ENCODE measurements at places on chromosomes 11 and 22. TPM values are rescaled to one million over a fixed set of nuclear protein-coding genes. Genes with fewer than 3 reads are reported as not detected.

HBB gene
- total RNA-seq: 162 TPM

MIEF1 gene
- total RNA-seq: 16.0 TPM

MFNG gene
- 8.7 TPM for total RNA-seq

FGF19 gene
- total RNA-seq: 1.8 TPM

HEPHL1 gene
- not detected for total RNA-seq

NECTIN1 gene
- 32.4 TPM for total RNA-seq

BTG4 gene
- 3.0 TPM for total RNA-seq

SYT7 gene
- 6.5 TPM for total RNA-seq

SERPINH1 gene
- total RNA-seq: 687 TPM

FOXR1 gene
- total RNA-seq: not detected

CLTCL1 gene
- 60.1 TPM for total RNA-seq

GP1BB gene
- 19.0 TPM for total RNA-seq

KBTBD4 gene
- total RNA-seq: 24.8 TPM

BCO2 gene
- total RNA-seq: 21.1 TPM

GGTLC2 gene
- total RNA-seq: not detected

UCP3 gene
- 1.4 TPM for total RNA-seq

MS4A3 gene
- 0.62 TPM for total RNA-seq

RPUSD4 gene
- 58.2 TPM for total RNA-seq

KCTD14 gene
- total RNA-seq: 2.9 TPM

TRIM51 gene
- not detected for total RNA-seq

KDM4E gene
- not detected for total RNA-seq

H19 gene
- total RNA-seq: 18,800 TPM

MOV10L1 gene
- total RNA-seq: 1.0 TPM

WNT11 gene
- 28.0 TPM for total RNA-seq

GLYATL1 gene
- total RNA-seq: 1.4 TPM

ME3 gene
- 18.2 TPM for total RNA-seq

RIBC2 gene
- total RNA-seq: 1.6 TPM

BEST1 gene
- 3.3 TPM for total RNA-seq
